ENCODE measurements at places on chromosomes 16 and 17.

GRCh38 chr17:16407911-16408588, 7.3 kb upstream of the TRPV2 start:
- no peak for DNase-seq

GRCh38 chr17:44878627-44879221, 20.5 kb downstream of the EFTUD2 start:
- no peak for DNase-seq

- DNase-seq: no peak
These were observed 62.4 kb downstream of the BAIAP2 start for GRCh38 chr17:81097134-81097942.

DNA sequence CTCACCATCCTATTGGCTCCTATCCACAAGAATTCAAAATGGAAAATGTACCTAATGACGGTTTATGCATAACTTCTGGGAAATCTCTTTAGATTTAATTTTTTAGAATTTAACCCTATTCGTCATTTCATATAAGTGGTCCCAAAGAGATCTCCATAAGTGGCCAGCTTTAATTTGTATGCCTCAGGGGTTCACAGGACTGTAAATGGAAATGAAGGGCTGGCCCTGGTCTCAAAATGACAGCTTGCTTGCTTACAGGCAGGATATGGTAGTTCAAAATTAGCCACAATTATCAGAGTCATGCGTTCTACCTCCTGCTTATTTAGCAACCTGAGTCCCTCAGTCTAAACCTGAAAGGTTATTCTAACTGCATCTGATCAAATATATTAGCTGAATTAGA, 6.6 kb upstream of the NACA2 start:
- DNase-seq: no peak
